Stimulated activated CD4-positive, alpha-beta T cell treated with anti-CD3 and anti-CD28 coated beads, Interleukin-1b, Interleukin-23, amount 100 ng/mL, for 48 hours (primary cell): ENCODE measurements at places on chromosomes 11 and 22.
A peak's percentile ranks its signal among the peaks of the same experiment; 100 is the strongest.

GRCh38 chr11:107706531-107706930 is 5.3 kb downstream of the SLN start:
- DNase-seq, result no peak

DNA sequence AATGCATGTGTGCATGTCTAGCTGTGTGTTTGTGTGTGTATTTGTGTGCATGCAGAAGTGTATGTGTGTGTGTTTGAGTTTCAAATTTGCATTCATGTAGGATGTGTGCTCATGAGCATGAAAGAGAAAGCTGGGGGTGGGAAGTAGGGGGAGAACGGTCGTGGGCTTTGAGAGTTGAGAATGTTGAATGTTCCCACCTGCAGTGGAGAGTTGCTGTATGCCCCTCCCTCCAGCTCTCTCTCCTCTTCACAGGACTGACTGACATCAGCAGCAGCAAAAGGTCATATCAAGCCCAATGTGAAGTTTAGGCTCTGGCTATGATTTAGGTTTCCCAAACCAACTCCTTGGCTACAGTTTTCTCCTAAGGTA is 63.8 kb upstream of the RRAS2 start:
- no peak for DNase-seq

- DNase-seq, result no peak
These were observed 99.3 kb downstream of the TRIM44 start for GRCh38 chr11:35761899-35762298.

DNA sequence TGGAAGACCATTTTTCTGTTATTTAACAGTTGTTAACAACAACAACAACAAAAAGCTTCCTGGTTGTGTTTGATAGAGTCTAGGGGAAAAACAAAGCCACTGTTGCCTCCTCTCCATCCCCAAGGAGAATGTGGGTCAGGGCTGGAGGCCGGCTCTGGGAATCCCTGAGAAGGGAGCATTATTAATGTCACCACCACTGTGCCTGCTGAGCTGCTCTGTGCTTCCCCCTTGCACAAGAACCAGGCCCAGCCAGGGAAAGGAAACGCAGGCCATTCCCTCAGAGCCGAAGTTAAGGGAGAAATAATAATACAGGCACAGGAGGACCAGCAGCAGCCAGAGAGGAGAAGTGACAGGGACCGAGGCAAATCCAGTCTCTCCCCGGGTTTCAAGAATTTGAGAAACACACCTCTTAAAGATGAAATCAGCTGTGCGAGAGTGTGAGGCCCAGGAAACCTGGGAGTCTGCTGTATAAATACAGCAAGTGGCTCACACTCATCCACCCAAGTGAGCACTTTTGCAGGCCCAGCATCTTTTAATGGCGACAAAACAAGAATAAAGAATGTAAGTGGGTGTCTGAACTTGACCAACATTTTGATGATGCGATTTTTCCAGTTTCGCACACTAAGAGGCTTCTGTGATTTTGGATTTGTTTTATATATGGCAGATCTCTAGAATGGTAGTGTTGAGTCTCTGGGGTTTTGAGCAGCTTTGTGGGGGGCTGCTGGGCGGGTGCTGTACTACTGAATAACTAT is 539.2 kb downstream of the NTM start:
- no peak for DNase-seq

DNA sequence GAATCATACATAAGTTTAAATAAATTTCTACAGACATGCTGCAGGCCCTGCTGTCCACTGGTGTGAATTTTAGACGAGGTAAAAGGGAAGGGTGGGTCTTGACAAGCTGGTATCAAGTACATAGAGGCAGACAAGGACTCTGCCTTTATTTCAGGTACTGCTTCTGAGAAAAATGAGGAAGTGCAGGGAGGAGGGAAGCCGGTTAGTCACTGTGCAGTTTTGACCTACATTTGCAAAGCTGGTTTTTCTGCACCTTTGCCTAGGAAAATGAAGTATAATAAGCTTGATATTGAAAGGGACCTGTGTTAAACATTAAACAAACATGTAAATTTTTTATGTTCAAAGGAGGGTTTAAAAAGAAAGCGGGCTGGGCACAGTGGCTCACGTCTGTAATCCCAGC is 24.6 kb downstream of the TMEM45B start:
- DNase-seq, result no peak

- DNase-seq, result no peak
These were observed 15.4 kb upstream of the TMEM191C start for GRCh38 chr22:21451545-21452520.

DNA sequence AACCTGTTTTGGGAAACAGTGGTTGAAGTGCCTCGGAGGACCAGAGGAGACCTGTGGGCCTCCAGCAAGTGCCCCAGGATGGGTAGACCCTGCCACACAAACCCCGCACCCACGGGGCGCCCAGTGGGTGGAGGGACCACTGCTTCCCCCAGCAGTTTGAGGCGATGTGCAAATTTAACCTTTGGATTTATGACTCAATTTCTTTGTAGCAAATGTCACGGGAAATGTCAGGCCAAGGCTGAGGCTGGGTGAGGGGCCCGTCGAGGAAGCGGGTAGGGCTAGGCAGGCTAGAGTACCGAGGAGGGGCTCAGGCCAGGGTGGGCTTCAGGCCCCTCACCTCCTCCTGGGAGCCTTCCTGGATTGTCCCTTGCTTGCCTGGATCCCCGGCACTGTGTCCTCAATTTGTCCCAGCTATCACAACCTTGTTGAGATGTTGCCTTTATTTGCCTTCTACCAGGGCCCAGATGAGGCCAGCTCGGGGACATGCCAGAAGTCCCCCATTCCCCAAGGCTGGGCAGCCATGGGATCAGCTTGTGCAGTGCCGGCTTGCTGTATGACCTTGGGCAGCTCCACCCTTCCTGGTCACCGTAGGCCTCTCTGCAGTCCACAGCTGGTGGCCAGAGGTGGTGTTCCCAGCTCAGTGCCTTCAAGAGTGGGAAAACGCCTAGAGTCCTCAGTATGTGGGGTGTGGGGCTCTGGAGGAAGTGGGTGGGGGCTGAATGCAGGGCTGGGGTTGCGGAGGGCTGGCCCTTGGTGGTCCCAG is 39.5 kb upstream of the PRODH start:
- no peak for DNase-seq

- DNase-seq, result no peak
These were observed 175.3 kb downstream of the IGLL1 start for GRCh38 chr22:23404689-23405365.

- DNase-seq, result no peak
These were observed 71.5 kb downstream of the TYR start for GRCh38 chr11:89249196-89249595.

GRCh38 chr11:105991888-105992287 is 30.2 kb downstream of the MSANTD4 start:
- DNase-seq, result no peak

DNA sequence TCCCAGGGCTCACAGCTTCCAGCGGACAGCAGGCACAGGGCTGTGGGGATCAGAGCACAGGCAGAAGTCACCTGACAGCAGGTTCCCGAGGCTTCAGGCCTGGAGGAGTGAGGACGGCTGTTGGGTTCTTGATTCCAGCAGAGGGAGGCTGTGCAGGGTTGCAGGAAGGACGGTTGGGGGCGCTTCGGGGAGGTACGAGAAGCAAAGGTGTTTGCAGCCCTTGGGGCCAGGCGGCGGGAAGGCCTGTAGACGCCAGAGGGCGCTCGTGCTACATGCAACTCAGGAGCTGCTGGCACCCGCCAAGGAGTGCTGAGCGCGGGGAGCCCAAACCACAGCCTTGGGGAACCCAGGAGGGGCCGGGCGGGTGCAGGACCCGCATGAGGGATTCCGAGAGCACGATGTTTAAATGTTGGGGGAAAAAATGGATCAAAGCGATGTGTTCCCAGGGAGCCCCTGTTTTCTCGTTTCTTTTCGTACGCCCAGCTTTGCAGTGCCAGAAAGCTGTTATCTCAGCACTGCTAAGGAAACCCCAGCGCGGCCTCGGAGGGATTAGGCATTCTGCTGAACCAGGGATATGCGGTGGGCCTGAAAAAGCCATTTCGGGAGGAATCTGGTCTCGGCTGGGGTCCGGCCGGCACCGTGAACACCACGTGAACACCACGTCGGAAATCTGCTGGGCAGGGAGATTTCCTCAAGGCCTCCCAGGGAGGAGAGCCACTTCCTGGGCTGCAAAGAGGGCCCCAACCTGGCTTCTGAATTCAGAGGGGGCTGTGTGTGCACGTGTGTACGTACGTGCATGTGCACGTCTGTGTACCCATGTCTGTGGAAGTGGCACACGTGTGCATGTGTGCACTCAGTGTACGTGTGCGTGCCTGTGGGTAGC is 88.1 kb downstream of the KCNQ1 start:
- DNase-seq, result peak; percentile 91

DNA sequence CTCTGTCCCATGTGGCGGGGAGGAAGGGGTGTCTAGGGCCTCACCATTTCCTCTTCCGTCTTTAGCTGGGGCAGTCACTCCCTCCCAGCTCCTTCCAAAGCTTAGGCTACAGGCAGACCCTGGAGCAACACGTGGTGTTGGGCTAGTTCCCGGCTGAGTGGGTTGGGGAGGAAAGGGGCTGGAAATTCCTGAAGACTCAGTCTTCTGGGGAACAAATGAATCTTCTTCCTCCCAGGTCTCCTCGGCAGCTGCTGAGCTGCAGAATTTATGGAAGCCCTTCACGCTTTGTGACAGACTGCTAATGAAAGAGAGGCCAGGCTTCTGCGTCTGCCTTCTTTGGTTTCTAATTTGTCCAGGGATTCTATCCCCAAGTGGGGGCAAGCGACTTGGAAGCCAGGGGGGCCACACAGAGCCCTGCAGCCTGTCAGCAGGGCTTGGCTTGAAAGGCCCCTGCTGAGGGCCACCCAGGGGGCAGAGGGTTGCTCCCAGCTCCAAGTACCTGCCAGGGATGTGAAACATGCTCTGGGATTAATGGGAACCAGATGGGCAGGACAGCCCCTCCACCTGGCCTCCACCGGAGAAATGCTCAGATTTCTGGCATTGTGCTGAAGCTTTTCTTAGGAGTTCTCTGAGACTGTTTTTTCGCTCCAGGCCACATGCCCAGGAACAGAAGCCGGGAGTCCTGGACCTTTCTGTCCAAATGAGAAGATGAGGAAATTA is 123.1 kb downstream of the PKNOX2 start:
- DNase-seq, result no peak

DNA sequence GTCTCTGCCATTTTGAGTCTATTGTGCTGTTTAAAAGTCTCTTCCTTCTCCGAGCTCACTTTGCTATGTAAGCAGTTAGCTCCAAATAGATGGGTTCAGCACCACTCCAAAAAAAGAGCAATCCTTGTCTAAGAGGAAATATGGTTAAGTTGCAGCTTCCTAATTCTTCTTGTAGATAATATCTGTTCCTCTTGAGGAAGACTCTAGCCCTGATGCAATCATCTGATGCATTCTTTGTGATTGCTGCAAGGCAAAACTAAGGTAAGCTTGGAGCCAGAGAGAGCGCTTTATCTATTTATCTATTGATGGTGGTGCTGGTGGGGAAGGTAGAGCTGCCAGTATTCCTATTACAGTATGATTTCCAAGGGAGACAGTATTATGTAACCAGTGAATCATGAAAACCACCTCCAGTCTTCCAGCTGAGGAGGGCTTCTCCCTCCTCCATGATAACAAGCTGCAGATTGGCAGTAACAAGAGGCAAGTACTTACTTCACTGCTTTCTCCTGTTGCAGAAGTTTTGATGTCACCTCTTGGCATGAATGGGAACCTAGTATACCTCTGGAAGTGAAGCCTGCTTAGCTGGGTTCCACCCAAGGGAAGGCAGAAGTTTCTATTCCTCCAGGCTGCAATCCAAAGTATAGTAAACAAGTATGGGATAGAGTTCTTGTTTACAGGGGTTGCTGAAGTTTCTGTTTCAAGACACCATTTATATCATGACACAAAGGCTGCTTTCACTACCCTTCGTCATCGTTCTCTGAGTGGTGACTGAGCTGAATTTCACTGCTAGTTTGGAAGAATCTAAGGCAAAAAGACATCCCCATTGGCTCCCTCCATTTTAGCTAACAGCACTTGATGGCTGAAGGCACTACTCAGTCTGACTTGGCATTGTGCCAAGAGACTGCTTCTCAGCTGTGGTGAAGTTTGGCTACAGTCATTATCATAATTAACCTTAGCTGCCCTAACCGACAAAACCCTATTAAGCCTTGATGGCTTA is 49.7 kb downstream of the FDX1 start:
- no peak for DNase-seq

DNA sequence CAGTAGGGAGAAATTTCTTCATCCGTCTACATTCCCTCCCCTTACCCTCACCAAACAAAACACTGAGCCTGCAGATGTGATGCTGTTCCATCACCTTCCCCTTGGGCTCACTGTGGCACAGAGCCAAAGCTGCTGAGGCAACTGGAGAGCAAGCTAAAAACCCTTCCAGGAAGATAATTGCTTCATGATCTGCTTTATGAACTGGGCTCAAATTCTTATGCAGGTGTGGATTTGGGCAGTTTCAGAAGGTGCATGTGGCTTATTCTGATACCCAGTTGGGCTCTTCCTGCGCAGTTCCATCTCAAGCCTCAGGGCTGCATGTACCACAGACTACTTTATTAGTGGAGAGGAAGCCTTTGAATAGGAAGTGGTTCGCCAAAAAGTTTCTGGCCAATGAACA is 58.3 kb downstream of the AAMDC start:
- no peak for DNase-seq

DNA sequence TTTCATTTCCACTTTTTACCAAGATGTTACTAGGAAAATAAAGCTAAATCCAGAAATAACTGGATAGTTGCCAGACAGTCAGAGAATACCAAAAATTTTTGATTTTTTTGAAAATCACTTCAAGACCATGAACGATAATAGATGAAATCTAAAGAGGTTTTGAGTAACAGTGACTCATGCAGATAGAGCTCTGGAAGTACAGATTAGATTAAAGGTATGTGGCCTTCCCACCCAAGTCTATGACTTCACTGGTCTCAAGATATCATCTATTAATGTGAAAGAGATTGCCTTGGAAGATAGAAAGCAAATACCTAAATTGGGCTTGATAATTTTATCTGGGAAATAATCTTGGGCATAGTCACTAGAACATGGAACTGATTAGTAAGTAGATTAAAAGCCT is 415.9 kb downstream of the METTL15 start:
- DNase-seq, result no peak

DNA sequence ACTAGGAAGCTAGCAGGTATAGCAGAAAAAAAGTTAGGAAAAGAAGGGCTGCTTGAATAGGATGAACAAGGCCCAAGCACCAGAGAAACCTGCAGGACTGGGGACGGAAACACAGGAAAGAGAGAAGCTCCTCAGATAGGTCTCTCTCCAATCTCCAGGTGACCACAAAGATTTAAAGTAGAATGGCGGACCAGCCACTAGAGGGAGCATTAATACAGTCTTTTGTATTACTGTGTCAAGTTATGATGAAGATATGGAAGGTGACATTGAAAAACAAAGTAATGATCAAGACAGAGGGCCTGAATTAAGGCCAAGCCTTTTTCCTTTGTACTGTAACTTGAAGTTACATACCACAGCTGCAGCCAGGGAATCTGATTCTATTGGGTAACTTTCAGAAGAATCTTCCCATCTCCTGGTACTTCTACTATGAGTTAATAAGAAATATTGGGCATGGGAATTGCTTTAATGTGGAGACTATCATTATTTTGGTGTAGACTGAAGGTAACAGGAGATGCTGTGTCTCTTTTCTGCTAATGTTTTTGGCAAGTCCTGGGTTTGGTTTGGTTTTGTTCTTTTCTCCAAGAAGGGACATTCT is 33.8 kb downstream of the OR2AG2 start:
- DNase-seq, result peak; percentile 60

- DNase-seq, result peak; percentile 3
These were observed 787.1 kb upstream of the API5 start for GRCh38 chr11:42524534-42525227.
